Kidney (tissue), 22 donors: ENCODE measurements at places on chromosomes 6 and 20. TPM values are rescaled to one million over a fixed set of nuclear protein-coding genes. Genes with fewer than 3 reads are reported as not detected.

Gene CLPSL1
- not detected for polyA plus RNA-seq

DNA sequence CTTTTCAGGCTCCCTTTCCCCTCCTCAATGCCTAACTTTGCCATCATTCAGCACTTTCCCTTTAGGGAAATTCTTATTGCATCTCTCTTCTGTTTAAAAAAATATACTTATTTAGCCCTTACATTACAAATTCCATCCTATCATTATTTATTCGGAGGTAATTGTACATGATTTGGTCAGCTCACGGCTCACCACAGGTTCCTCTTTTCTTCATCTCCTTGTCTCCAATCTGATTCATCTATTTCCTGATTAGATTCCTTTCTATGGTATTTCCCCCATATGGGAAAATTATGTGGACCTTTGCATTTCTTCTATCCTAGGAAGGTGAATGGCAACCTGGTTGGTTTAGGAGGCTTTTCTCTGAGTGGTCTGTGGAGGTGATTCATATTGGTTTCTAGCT is 12.9 kb upstream of the EMILIN3 start:
- no peak for DNase-seq

Gene ADGRG6
- 2.6 TPM for polyA plus RNA-seq

- peak; percentile 91 for DNase-seq
Measured at GRCh38 chr20:63739130-63740069, at the start of gene SLC2A4RG. SLC2A4RG (plus strand) TSS chr20:63739776; CDS start chr20:63739913, 137 bp downstream.

Gene C20orf204
- polyA plus RNA-seq: 0.75 TPM

Gene IRF4
- not detected for polyA plus RNA-seq

Gene RFX6
- polyA plus RNA-seq: not detected

DNA sequence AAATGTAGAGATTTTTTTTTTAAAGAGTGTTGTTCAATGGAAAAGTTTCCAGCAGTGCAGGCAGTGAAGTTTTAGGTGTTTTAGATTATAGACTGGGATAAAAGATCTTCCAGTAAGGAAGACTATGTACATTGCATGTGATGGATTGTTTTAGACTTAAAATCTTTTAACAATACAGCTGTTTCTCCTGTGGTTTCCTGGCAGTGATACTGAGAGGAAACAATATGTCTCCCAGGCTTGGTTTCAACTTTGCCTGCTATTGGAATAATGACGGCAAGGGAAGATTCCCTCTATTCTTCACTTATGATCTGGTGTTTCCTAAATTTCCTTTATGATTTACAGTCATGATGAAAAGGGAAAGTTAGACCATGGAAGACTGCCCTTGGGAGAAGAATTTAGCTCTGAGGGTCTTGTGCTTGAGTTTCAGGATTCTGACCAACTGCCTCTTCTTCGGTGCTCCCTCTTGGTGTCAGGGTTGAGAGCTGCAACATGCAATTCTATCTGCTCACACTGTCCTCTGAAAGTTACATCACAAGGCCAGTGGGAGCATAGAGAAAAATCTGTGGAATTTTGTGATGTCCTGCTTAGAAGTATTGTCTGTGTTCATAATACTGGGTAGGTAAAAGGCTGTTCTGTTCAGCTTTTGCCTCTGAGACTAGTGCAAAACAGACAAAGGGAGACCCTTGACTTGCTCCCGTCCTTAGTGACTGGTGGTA is 262.8 kb upstream of the MAN1A1 start:
- no peak for DNase-seq

Gene CPXM1
- 7.1 TPM for polyA plus RNA-seq

DNA sequence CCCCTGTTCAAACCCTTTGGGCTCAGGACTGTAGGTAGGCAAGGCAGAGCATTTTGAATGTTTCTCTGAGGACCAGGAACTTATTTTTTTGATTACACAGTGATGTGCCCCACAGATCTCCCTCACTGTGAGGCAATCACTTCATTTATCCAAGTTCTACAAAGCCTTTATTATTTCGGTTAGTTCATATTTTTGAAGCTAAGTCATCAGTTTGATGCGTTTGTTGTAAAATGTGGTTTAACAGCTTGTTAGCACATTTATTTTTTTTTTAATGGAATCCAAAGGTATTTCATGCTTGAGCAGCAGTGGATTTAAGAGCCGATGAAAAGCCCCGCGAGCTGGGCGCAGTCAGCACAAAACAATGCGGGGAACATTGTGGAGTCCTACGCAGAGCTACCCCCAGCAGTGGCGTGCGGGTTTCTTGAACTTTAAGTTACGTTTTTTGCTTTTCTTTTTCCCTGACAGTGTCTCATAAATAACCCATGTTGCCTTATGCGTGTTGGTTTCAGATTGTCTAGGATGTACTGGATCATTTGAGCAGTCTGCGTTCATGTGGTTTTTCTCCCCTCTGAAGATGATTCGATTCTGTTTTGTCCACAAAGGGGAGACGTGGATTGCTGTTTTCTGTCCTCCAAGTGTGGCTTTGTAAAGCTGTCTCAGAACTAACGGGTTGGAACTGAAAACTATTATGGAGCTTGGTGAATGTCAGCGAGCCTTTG is 233.6 kb upstream of the BMP2 start:
- DNase-seq: no peak

- no peak for DNase-seq
Measured at GRCh38 chr20:62799459-62799858, 3.2 kb downstream of the MRGBP start.

Gene BICRAL
- polyA plus RNA-seq: 2.7 TPM

Gene SNX3
- polyA plus RNA-seq: 236 TPM

GRCh38 chr6:20310185-20310584 is 91.5 kb upstream of the E2F3 start:
- no peak for DNase-seq

DNA sequence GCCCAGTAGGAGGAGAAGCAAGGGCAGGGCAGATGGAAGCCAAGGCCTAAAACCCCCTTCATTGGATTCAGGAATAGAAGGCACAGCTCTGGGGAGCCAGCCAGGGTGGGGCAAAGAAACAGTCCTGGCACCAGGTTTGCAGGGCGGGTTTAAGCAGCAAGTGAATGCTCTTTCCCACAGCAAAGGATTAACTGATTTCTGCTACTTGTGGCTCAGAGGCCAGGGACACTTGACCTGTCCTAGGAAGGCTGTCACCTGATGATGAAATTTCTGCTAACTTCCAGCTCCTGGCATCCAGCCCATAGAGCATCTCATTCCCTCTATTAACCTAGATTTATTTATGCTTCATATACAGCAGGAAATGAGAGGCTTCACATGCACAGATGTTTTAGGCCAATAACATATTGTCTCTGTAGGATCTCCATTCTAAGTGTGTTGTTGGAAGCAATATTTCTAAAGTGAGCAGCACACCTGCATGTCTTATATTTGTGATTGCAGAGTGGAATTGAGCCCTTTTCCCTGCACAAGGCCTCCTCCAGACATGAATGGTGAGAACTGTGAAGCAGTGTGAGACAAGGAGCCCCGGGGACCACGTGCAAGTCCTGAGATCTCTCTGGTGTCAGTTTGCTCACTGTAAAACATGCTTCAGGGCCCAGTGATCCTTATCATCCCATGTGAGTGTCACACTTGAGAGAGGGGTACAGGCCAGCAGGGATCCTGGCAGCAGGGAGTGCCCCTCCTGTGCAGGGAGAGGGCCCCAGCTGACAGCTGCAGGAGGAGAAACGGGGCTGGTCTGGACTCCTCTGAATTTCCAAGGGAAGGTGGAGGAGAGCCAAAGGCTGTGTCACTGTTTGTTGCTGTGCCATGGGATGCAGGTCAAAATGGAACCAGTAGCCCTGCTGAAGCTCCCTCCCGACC is 41.1 kb upstream of the CST5 start:
- DNase-seq: no peak

- DNase-seq: no peak
Measured at GRCh38 chr6:112701201-112701600, 354.1 kb downstream of the RFPL4B start.

DNA sequence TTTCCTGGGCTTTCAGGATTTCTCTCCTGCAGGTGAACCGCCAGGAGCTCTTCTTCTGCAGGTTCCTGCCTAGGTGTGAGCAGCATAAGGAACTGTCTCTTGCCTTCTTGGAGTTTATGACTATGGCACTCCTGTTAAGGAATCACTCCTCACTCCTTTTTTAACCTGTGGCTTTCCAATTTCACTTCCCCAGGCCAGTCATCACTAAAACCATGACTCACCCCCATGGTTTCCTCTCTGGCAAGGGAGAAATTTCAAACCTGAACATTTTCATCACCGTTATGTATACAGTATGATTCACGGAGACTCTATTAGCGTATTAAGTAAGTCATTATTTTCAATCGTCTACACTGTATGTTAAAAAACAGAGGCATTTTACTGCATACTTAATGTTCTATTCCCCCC is 78.2 kb upstream of the ARID1B start:
- no peak for DNase-seq

DNA sequence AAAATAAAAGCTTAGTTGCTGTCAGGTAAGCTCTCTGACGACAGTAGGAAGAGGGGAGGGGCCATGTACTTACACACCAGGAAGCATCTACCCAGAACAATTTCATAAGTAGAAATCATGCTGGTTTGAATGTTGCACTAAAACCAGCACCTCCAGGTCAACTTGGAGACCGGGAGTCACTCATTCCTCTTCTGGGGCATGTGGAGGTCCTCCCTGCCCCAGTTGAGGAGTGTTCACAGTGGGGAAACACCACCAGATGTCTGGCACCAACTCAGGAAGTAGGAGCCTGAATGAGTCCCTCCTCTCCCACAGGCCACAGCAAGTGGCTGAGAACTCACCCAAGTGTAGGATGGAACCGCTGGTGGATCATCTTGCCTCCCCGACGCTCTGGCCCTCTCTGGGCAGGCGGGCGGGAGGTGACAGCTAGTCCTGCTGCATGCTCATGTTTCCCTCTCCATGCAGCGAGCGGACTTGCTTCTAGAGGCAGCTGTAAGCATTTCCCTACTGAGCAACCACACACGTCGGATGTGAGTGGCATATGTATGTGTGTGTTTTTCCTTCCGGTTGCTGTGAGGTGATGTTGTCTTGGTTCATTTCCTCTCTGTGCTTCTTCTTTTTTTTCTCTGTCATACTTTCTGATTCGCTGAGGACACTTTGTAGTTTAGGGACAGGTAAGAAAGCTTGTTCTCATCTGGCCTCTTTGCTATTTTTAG is 149.5 kb upstream of the NEDD9 start:
- DNase-seq: no peak

DNA sequence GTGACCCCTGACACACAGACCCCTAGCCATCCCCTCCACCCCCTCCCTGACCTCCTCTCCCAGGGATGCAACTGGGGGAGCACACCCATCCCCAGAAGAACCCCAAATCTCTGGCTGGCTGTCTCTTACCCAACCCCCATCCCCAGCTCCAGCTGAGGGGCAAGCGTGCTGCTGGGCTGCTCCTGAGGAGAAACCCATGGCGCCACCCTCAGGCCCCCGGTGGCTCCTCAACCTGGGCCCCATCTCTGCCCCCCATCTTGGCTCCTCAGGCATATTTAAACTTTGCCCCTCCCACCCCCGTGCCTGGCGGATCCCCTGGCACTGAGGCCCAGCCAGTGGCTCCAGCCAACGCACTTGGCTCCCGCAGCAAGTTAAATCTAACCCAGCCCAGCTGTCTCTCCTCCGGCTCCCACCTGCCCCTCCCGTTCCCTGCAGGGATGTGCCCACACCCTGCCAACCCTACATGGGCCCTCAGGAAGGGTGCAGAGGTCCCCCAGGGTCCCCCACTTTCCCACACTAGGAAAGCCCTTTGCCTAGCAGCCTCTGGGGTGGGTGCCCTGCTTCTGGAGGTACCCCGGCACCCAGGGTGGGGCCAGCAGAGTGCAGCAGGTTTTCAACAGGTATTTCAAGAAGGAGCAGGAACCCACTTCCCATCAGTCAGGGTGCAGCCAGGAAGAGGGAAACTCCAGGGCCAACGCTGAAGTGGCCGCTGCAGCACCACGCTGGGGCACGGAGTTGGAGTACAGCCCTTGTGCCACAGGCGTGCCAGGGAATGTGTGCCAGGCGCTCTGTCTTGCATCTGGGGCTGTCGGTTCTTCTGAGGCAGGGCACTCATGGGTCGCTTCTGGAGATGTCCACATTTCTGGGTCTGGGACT is 5.3 kb upstream of the OSBPL2 start:
- DNase-seq: no peak

Gene HIVEP1
- 3.6 TPM for polyA plus RNA-seq

- DNase-seq: no peak
Measured at GRCh38 chr6:135283926-135284325, 102.8 kb downstream of the MYB start.

DNA sequence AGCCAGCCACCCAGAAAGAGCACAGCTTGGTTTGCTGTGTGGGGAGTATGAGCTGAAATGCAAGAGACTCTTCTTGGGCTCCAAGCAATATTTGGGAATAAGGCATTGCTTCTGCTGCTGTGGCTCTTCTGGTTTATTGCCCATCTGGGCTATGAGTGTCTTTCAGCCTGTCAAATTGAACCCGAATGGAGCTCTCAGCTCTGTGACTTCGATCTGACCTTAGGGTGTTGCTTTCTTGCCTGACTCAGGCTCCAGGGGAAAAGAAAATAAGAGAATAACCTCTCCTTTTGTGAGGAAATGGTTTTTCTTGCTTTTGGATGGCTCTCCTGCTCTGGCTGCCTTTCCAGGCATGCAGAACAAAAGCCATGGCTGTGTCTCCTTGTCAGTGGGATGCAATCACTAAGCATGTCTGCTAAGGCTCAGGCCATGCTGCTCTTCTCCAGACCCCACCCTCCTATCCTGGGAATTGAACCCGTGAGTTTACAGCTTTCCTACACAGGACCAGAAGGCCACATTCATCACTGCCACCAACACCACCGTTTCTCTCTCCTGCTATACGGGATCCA is 169.4 kb upstream of the JAG1 start:
- no peak for DNase-seq

Gene MYH7B
- 3.7 TPM for polyA plus RNA-seq
